Stimulated activated CD8-positive, alpha-beta memory T cell treated with anti-CD3 and anti-CD28 coated beads, Interleukin-2, amount 100 ng/mL, for 48 hours (primary cell): ENCODE measurements at places on chromosomes 11 and 22.

- DNase-seq: no peak
Measured at GRCh38 chr11:126267650-126268049, 1.0 kb downstream of the SRPRA start.

DNA sequence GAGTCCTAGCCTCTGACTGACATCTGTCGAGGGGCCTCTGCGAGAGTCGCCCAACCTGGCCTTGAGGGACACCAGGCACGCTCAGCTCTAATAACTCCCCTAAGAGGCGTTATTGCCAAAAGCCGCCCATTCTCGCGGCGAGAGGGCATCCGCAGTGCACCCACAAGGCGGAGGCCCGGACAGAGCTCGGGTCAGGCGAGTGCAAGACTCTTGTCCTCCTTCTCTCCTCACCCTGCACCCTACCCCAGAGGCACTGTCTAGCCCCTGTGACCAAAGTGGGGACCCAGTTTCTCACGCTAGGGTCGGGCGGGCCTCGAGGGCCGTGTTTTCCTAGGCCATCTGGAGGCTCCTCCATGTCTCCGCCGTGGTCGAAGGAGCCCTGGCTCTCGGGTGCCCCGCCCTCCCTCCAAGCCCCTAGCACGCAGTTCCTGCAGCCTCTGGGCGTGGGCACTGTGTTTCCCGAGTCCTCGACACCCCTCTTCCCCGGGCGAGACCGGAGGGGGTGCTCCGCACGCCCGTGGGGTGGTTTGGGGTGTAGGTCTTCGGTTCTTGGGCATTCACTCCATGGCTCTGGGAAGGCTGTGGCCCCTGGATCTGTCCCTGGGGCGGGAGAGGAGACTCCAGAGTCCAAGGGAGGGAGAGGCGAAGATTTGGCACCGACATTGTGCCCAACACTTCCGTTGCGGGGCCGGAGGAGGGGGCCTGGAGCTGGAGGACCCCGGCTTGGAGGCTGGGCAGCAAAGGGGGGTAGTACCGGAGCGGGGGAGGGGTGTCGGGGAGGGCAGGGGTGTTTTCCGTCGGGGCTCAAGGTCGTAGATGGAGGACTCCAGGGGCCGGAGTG, 1.0 kb downstream of the CHRM4 start:
- no peak for DNase-seq

DNA sequence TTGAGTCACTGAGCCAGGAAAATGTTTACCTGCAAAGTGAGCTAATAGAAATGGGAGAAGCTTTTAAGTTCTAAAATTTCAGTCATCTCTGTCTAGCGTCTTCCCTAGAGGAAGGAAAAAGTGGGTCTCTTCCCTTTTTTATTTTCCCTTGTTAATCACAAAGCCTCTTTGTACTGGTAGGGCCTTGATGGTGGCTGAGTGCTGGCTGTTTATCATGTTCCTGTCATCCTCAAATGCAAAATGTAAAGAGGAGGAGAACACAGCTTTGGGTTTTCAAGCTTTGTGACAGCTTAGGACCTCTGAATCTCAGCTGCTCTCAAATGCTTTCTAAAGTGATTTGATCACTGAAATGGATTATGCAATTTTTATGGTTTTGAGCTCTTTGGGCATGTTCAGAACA, 222.0 kb downstream of the TMEM135 start:
- DNase-seq: no peak

DNA sequence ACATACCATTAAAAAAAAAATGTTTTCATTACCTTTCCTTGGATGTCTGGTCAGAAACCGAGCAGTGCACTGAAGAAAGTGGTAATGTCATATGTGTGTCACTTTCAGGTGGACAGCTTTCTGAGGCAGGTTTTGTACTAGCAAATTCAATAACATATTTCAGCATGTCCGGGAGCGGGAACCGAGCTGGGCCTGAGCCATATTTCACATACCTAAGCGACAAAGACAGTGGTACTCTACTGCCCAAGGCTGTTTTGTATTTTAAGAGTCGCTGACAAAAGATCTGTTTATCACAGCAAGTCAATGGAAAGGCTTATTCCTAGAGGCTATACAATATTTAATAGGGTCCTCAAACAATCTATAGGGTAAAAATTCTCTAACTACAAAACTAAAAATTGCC, 38.0 kb downstream of the CLDN25 start:
- no peak for DNase-seq

DNA sequence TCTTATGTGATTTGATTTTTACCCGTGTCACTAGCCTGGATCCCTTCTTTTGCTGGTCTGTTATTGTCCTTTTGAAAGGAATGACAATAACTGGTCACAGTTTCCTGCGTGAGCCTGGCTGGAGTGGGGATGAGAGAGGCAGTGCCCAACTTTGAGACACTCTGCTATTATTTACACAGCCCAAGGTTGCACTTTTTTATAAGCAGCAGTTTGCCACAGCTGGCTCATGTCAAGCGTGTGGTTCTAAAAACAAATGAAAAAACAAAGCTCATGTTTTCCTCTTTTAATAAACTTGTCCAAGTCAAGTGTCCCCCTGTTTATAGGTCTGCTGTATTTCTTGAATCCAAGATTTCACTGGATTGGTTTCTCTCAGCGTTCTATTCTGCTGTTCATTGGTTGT, 201.3 kb downstream of the GRIK4 start:
- no peak for DNase-seq

GRCh38 chr11:33652431-33652830, 48.2 kb downstream of the C11orf91 start:
- no peak for DNase-seq

- no peak for DNase-seq
Measured at GRCh38 chr22:37638391-37639069, 939 bp upstream of the SH3BP1 start.
